C1 segment of cervical spinal cord (tissue), 14 donors: ENCODE measurements at places on chromosomes 1 and 21.

DNA sequence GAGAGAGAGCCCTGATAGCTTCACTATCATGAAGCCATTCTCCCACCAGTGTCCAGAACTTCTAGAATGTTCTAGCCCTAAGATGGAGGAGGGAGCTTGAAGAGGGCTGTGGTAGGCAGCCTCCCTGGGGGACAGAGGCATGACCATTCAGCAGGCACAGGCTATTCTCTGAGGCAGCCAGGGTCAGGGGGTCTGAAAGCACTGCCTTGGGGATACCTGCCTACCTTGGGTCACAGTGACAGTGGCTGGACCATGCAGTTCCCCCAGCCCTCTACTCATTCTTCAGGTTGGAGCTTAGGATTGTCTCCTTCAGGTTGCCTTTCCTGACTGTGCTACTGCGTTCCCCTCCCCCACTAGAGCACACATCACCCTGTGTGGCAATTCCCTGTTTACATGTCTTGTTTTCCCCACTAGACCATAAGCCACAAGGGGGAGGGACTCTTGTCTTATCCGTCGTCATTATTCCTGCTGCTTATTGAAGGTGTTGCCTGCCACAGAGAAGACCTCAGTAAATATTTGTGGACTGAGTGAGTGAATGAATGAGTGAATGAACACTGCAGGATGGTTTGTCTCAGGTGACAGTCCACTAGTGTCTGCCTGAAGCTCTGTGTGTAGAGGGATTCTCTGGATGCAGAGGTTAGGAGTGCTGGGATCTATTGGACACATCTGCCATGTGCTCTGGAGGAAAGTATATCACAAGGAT lies 5.2 kb downstream of the ZDHHC18 start:
- DNase-seq = no peak

GRCh38 chr1:240947438-240948224 lies 335.7 kb upstream of the GREM2 start:
- DNase-seq = no peak

- DNase-seq = no peak
Observed at GRCh38 chr1:39174390-39175081, 30.0 kb upstream of the MACF1 start.

DNA sequence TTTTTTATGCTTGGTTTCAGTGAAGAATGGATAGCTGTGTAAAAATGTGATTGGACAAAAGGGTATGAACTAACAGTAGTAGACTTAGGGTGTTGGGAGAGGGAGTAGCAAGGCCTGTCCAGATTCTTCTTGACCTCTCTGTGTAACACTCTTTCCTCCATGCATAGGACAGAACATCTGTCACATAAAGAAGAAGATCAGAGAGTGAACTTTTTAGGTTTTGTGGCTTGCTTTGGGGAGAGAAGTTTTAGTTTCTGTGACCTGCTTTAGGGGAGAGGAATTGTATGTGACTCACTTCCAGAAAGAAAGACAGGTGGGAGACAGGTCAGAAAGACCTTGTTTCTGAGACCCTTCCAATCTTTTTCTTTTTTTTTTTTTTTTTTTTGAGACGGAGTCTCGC lies 27.3 kb upstream of the LRRC52 start:
- no peak for DNase-seq

GRCh38 chr1:207698822-207699483 lies 52.9 kb upstream of the CD46 start:
- DNase-seq = peak; percentile 39

- no peak for DNase-seq
Observed at GRCh38 chr1:8516793-8517556, 199.1 kb downstream of the SLC45A1 start.

DNA sequence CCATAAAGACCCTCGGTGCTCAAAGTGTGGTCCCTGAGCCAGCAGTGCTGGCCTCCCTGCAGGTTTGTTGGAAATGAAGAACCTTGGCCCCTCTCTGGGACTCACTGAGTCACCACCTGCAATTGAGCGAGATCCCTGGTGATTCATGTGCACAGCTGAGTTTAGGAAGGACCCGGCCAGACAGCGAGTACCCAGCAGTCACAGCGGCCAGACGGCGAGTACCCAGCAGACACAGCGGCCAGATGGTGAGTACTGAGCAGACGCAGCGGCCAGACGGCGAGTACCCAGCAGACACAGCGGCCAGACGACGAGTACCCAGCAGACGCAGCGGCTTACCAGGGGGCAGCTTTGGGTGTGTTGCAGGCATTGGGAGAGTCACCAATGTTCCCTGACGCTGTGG lies 123.8 kb downstream of the PRDM16 start:
- no peak for DNase-seq

GRCh38 chr1:8020032-8020431 lies 6.1 kb downstream of the ERRFI1 start:
- no peak for DNase-seq

- no peak for DNase-seq
Observed at GRCh38 chr1:153616917-153617311, 789 bp upstream of the S100A14 start.

DNA sequence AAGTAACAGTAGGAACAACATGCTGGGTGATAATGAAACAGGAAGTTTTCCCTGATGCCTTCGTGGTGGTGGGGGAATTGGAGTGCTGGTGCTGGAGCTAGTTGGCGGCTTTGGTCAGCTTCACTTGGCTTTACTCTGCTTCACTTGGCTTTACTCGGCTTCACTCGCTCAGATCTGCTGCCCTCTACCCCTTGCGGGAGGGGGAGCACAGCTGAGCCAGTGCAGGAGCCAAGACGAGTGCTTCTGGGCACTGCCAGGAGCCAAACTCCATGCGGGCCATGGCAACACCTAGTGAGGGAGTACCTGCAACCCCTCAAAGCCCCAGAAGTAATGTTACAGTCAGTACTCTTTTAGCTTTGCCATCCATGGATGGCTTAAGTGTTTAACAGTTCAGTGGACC lies 10.6 kb upstream of the PRKACB start:
- DNase-seq = no peak

DNA sequence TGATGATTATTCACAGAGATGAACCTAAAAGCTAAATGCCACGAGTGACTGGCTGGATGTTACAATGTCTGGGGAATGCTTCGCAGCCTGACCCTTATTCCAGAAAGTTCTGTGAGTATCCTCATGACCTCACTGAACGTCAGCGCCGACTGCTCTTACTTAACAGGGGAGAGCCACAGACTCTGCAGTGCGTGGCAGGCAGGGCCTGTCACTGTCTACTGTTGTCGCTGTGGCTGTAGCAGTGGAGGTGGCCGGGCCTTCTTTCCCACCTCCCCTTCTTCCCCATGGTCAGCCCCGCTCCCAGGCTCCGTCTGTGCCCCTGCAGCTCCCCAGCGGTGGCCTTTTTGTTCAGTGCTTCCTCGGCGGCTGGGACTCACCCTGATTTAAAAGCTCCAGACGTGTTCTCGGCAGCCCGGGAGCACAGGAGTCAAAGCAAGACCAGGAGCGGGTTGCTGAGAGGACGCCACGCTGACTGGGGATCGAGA lies 52.2 kb upstream of the TARBP1 start:
- no peak for DNase-seq

GRCh38 chr1:14725695-14726094 lies 127.2 kb downstream of the KAZN start:
- no peak for DNase-seq

GRCh38 chr1:108593448-108593847 lies 33.5 kb downstream of the EEIG2 start:
- DNase-seq = no peak

- DNase-seq = no peak
Observed at GRCh38 chr1:99636647-99637175, 9.2 kb upstream of the PALMD start.

GRCh38 chr1:9852410-9853248 lies 28.9 kb upstream of the CLSTN1 start:
- DNase-seq = peak; percentile 62

DNA sequence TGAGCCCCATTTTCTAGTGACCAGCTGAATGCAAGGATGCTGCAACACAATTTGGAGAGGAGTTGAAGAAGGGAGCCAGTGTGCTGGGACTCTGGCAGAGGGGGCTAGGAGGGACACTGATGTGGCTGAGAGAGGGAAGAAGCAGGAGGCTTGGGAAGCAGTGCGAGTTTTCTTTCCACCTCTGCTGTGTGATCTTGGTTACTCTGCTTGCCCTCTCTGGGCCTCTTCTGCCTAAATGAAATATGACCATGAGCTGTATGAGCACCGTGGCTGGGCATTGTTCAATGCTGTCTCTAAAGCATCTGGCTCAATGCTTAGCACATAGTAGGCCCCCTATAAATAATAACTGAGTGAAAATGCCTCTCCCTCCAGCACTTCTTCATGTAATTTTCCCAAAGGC lies 65.3 kb upstream of the PAX7 start:
- DNase-seq = no peak
